ENCODE measurements at places on chromosomes 4 and X. TPM values are rescaled to one million over a fixed set of nuclear protein-coding genes. Genes with fewer than 3 reads are reported as not detected.

The DSPP gene
- polyA plus RNA-seq = not detected

The HELT gene
- not detected for polyA plus RNA-seq

The PRSS48 gene
- not detected for polyA plus RNA-seq

The FAM47B gene
- not detected for polyA plus RNA-seq

The PRSS12 gene
- 136 TPM for polyA plus RNA-seq

The LRAT gene
- 0.03 TPM for polyA plus RNA-seq

GRCh38 chrX:114774691-114775090 is 190.8 kb downstream of the HTR2C start:
- no peaks in the 10 kb centered on the region for H3K36me3 ChIP-seq
- H3K4me1 ChIP-seq = no peaks in the 10 kb centered on the region
- H3K27ac ChIP-seq = no peak overlapping the region

GRCh38 chr4:2570551-2571222 is 34.2 kb downstream of the FAM193A start:
- H3K27me3 ChIP-seq = no peaks in the 10 kb centered on the region
- H3K36me3 ChIP-seq = peaks cover 1% of the 10 kb centered on the region
- H3K27ac ChIP-seq = no peak overlapping the region

DNA sequence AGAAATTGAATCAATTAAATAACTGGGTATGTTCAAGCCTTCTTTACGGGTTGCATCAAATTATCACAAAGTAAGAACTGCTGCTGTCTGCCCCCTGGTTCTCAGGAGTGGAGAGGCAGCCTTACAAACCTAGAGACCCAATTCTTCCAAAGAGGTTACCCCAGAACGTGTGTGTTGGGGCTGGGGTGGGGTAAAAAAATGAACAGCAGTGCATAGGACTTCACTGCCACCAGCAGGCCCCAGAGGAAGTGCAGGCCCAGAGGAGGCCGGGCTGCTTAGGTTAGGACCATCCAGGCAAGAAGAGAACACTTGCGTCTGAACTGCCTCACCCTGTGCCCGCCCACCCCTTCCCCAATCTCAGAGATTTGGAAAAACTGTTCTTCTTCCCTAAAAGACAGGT is 1.5 kb upstream of the NWD2 start:
- no peaks in the 10 kb centered on the region for H3K36me3 ChIP-seq
- no peaks in the 10 kb centered on the region for H3K4me1 ChIP-seq
- H3K27ac ChIP-seq = no peak overlapping the region
- H3K4me3 ChIP-seq = no peak overlapping the region
- no peaks in the 10 kb centered on the region for H3K27me3 ChIP-seq

DNA sequence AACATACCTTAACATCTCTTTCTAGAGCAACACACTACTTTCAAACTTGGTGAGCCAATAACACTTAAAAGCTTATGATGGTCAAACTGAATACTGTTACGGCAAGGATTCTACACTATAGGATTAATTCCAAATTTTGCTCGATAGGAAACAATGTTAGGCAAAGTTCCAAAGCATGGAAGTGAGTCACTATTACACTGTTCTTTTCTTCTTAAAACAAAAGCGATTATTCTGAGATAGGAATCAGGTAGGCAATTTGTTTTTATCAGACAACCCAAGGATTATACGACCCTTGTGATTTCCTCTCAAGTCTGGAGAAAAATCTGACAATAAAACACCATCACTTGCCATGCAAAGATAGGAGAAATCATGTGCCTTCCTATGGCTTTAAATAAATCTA is 81.5 kb downstream of the HUWE1 start:
- no peaks in the 10 kb centered on the region for H3K4me1 ChIP-seq
- no peak overlapping the region for H3K27ac ChIP-seq
- H3K36me3 ChIP-seq = no peaks in the 10 kb centered on the region
- no peak overlapping the region for H3K4me3 ChIP-seq

- DNase-seq = no peak
- H3K4me1 ChIP-seq = peaks cover 5% of the 10 kb centered on the region
- H3K27me3 ChIP-seq = peaks cover 26% of the 10 kb centered on the region
- no peak overlapping the region for H3K27ac ChIP-seq
Measured at GRCh38 chr4:173498771-173499170, 31.3 kb downstream of the HAND2 start.

- no peaks in the 10 kb centered on the region for H3K27me3 ChIP-seq
- H3K4me1 ChIP-seq = peaks cover 2% of the 10 kb centered on the region
- H3K4me3 ChIP-seq = peak within 1 kb of the TSS; percentile 50
- no peaks in the 10 kb centered on the region for H3K36me3 ChIP-seq
Measured at GRCh38 chr4:15702941-15703403, at the start of gene BST1. BST1 (plus strand) TSS chr4:15703065; CDS start chr4:15703145, 80 bp downstream.

DNA sequence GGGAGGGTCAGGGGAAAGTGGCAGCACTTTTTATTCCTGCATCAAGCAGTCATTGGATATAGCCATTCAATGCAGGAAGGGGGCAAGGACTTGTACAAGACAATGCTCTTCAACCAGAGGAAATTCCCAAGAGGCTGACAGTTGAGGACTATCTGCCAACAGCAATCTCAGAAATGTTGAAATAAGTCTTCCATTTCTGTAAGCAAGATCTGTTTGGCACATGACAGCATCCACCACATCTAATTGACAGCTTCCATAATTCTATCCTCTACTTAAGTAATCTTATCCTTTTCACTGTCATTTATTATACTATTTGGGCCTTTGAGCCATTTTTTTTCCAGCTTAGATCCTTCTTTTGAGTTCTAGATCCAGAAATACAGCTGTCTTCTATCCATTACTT is 110.7 kb downstream of the CFAP299 start:
- no peak overlapping the region for H3K27ac ChIP-seq
- H3K4me3 ChIP-seq = no peak overlapping the region
- no peaks in the 10 kb centered on the region for H3K36me3 ChIP-seq
- no peaks in the 10 kb centered on the region for H3K27me3 ChIP-seq

DNA sequence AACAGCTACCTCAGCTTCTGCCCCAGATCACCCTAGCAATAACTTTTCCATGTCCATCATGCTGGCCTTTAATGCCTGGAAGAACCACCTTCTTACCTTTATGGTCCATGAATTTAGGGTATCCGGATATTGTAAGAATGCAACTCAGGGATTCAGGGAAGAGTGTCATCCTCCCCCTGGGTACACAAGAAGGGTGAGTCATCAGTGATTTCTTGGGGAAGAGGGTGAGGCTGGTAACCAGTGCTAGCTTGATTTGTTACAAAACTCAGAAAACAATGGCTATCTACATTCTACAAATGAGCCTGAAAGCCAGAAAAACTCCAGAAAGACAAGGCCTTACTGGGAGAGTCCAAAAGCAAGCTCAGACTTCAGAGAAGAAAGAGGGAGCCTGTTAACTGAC is 10.4 kb upstream of the NALF2 start:
- H3K27ac ChIP-seq = no peak overlapping the region
- no peaks in the 10 kb centered on the region for H3K36me3 ChIP-seq
- no peaks in the 10 kb centered on the region for H3K4me1 ChIP-seq
- no peaks in the 10 kb centered on the region for H3K27me3 ChIP-seq
- no peak for DNase-seq

DNA sequence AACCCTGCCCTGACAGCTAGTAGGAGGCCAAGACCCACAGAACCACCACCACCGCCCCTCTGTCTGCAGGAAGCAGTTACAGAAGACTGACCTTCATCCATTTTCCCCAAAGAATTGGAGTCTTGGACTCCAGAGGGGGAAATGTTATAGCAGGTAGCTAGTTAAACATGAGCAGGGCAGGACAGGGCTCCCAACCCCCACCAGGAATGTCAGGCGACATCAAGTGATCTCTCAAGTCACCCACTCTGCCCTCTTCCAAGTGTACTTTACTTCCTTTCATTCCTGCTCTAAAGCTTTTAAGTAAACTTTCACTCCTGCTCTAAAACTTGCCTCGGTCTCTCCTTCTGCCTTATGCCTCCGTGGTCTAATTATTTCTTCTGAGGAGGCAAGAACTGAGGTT is 17.1 kb upstream of the AADAT start:
- no peaks in the 10 kb centered on the region for H3K36me3 ChIP-seq
- H3K4me3 ChIP-seq = no peak overlapping the region
- no peak for DNase-seq
- no peaks in the 10 kb centered on the region for H3K4me1 ChIP-seq

DNA sequence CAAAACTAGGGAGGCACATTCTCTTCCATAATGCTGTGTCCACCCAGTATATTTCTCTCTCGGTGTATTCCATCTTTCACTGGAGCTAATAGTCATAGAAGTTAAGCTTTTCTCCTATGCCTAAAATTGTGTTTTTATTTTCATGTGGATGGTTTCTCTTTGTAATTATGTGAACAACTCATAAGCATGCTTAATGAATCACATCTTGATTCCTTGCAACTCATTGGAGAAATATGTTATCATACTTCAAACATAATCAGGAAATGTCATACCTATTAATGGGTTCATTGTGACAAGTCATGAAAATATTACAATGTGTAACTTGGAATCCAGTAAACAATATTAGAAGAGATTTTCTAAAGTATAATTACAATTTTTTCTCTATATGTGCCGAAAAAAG is 186.3 kb downstream of the SLC7A11 start:
- H3K36me3 ChIP-seq = no peaks in the 10 kb centered on the region
- H3K4me3 ChIP-seq = no peak overlapping the region
- no peaks in the 10 kb centered on the region for H3K27me3 ChIP-seq
- H3K4me1 ChIP-seq = peaks cover 17% of the 10 kb centered on the region

GRCh38 chr4:5758741-5759140 is 47.7 kb downstream of the EVC start:
- DNase-seq = peak; percentile 98
- H3K27me3 ChIP-seq = no peaks in the 10 kb centered on the region
- no peak overlapping the region for H3K4me3 ChIP-seq
- H3K4me1 ChIP-seq = peaks cover 10% of the 10 kb centered on the region

DNA sequence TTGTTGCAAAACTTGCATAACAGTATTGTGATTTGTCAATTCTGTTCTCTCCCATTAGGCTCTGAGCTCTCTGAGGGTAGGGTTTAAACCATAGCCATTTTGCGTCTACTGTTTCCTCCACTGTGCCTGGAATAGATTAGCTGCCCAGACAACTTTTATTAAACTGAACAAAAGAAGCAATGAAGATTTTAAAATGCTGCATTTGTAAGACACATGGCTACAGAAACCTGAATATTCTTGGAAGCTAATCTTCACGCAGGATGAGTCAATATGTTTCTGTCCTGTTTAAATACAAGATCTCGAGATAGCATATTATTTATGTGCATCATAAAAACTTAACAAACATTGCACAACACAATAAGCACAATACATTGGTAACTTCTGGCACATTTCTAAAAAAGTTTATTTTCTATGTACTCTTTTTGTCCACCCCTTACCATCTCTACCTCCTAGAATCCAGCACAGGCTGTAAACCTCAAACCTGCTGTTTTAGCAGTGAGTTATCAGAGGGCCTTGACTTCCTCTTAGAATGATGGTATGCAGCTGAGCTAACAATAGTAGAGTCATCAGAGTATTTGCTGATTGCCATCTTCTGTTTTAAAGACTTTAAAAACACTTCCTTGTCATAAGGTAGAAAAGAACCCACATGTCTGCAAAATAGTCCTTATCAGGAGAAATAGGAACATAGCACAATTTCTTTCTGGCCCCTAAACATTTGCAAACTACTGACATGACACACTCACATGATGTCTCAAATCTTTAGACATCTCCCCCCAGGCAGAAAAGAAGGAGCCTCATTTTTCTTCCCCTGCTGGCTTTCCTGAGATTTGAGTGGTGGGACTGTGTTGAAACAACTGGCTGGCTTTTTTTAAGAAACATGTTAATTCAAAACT is 10.6 kb upstream of the CCNG2 start:
- no peaks in the 10 kb centered on the region for H3K4me1 ChIP-seq
- H3K27me3 ChIP-seq = peaks cover 3% of the 10 kb centered on the region
- H3K4me3 ChIP-seq = no peak overlapping the region
- DNase-seq = peak; percentile 46
- H3K36me3 ChIP-seq = no peaks in the 10 kb centered on the region
- H3K27ac ChIP-seq = no peak overlapping the region

DNA sequence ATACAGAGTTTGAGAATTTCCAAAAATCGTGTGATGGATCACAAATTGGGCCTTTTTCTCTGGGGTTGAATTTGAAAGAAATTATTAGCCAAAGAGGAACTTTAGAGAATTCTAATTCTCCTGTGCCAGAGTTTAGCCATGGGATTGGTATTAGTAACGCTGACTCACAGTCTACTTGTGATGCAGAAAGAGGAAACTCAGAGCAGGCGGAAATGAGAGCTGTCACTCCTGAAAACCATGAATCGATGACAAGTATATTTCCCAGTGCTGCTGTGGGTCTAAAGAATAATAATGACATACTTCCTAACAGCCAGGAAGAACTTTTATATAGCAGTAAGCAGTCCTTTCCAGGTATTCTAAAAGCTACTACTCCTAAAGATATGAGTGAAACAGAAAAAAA is 64.9 kb downstream of the N4BP2 start:
- no peaks in the 10 kb centered on the region for H3K4me1 ChIP-seq
- no peak overlapping the region for H3K4me3 ChIP-seq
- H3K27ac ChIP-seq = no peak overlapping the region
- DNase-seq = peak; percentile 63
- H3K27me3 ChIP-seq = no peaks in the 10 kb centered on the region
- H3K36me3 ChIP-seq = no peaks in the 10 kb centered on the region

DNA sequence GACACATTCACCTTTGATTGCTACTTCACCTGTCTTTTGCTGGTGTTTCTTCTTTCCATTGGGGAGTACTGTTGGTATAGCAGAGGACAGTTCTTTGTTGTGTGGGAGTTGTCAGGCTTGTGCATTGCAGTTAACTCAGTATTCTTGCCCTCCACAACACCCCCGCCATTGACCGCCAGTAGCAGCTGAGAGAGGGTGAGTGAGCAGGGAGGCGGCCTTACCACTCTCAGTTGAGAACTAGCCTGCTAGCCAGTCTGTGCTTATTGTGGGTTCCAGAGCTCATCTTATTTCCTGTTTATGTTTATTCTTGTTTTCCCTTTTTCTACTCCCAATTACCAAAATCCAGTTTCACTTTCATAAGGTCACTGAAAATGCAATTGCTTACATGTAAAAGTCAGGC is 52.2 kb downstream of the STIM2 start:
- H3K27me3 ChIP-seq = no peaks in the 10 kb centered on the region
- H3K27ac ChIP-seq = no peak overlapping the region
- no peaks in the 10 kb centered on the region for H3K36me3 ChIP-seq
- no peaks in the 10 kb centered on the region for H3K4me1 ChIP-seq

DNA sequence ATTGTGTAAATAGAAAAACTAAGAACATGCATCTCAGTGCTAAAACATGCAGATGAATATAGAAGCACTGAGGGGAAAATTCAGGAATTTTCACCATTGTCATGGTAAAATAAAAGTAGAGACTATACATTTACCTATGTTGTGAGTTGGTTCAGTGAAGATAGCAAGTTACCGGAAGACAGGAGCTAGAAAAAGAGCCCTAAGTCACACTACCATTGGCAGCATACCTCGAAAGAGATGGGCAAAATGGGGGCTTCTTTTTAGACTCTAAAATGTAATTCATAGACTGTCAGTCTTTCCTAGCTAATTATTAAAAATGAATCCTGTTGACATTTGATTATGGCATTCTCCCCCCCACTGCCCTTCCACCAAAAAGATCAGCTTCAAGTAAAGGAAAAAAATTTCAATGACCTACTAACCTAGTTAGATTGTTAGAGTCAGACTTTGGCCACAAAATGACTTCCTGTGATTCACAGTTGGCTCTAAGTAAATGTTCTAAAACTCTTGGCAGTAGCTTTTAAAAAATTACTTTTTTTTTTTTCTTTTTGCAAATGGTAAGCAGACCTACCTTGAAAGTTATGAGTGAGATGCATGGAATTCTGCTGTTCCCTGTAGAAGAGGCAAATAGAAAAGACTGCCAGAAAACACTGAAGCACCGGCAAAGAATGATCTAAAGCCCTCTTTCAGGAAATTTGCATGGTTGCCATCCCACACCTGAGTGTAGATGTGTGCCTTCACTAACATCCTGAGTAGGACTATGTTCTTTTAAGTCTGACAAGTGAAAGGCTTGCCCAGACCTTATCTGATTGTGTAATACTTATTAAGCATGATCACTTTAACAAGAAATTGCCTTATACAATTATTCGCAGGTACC is 26.4 kb upstream of the ARSJ start:
- H3K4me1 ChIP-seq = peaks cover 2% of the 10 kb centered on the region
- DNase-seq = peak; percentile 94
- no peak overlapping the region for H3K4me3 ChIP-seq

Data from fibroblast of lung (primary cell).